ENCODE measurements at places on chromosomes 5 and 9.
A peak's percentile ranks its signal among the peaks of the same experiment; 100 is the strongest.

DNA sequence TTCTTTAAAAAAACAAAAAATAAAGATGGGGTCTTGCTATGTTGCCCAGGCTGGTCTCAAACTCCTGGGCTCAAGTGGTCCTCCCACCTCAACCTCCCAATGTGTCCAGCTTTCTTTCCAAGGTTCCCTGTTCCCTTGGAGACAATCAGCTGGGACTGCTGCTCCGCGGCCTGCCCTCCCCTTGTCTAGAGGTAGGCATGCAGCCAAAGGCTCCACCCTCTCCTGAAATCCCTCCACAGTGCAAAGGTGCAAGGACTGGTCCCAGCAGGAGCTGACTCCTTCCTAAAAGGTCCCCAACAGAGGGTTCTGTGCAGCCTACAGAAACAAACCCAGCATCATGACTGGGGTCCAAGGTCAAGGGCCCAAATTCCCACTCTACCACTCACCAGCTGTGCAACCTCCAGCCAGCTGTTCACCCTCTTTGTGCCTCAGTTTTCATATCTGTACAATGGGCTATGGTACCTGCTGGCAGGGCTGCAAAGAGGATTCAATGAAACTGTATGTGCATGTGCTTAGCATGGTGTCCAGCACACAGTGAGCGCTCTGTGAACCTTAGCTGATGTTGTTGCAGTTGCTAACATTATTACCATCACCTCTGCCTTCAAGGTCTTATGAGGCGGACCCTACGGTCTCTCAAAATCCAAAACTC, 47.5 kb downstream of the BARX1 start:
- no peak for DNase-seq

GRCh38 chr9:97980918-97981845, 2.0 kb upstream of the ANP32B start:
- DNase-seq, result no peak

- DNase-seq, result no peak
These were observed 66.1 kb downstream of the TRPM6 start for GRCh38 chr9:74821636-74822035.

DNA sequence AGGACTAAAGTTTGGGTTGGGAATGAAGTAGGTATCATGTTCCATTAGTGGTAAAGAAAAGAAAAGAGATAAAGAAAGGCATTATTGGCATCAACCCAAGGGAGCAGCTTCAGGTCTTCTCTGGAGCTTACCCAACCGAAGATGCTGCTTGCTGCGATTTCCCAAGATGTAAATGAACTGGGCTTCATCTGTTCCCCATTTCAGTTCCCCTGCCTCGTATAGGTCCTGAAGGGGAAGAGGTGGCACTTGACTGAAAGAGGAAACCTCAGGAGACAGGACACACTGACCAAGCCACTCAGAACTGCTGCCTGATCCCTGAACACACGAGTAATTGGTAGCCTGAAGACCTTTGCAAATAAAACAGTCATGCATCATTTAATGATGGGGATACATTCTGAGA, 24.6 kb downstream of the ANXA6 start:
- DNase-seq, result no peak

GRCh38 chr9:26219961-26220360, 541.7 kb upstream of the TUSC1 start:
- DNase-seq, result no peak

DNA sequence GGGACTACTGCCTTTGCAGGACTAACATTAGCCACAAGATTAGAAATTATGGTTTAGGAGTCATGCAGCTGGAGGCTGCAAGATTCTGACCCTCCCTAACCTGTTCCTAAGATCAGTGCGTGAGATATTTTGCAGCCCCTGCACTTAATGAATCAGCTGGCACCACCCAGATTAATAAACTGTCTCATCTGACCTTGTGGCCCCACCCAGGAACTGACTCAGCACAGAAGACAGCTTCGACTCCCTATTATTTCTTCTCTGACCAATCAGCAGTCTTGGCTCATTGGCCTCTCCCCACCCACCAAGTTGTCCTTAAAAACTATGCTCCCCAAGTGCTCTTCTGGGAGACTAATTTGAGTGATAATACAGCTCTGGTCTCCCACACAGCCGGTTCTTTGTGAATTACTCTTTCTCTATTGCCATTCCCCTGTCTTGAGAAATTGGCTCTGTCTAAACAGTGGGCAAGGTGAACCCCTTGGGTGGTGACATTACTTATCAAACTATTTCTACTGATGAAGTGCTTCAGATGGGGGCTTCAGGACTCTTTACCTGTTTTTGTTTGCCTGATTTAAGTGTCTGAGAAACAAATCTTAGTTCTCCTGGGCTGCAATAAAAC, 17.0 kb downstream of the CTSL start:
- DNase-seq, result no peak

DNA sequence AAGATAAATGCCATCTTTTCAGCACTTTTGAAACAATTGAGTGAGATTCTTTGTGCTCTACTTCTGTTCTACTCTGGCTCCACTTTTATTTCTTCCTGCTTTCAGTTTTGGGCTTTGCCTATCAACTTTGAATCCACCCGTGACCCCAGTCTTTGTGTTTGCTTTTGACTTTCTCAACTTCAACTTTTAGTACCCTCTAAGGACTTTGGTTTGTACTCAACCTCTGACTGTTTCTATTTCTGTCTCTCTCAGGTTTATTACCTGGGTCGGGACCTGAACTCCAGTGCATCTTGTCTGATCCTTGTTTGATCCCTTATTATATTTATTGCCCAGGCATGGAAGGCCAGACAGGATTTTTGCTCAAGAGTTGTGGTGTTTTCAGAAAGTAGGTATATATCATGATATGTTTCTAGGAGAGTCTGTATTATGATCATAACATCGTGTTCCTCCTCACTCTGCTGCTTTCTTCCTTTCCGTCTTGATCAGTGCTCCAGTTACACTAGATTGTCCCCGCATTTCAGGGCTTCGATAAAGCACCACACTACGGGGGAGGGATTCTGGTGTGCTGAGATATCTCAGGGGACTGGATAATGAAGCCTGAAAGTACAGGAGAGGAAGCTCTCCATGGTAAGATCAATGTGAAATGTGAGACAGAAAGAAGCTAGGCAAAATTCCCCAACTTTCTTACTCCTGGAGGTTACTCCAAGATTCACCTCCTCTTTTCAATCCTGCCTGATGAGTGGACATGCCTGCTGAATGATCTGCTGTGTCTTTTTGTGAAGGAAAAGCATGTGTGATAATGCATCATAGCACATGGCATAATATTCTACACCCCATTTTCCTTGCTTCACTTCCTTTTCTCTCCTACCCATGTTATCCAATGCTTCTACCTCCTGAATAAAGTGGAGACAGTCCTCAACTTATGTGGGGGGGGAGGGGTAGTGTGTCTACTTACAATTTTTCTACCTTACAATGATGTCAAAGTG, 155.5 kb upstream of the GRIN3A start:
- peak; percentile 0 for DNase-seq

GRCh38 chr9:136107155-136107952, 11.3 kb downstream of the TMEM250 start:
- no peak for DNase-seq

- peak; percentile 20 for DNase-seq
These were observed 43.6 kb downstream of the CCDC192 start for GRCh38 chr5:127746756-127747155.
